ENCODE measurements at places on chromosomes 16 and 17. TPM values are rescaled to one million over a fixed set of nuclear protein-coding genes. Genes with fewer than 3 reads are reported as not detected.

- peak; percentile 35 for DNase-seq
Measured at GRCh38 chr16:23362460-23363317, 60.6 kb downstream of the SCNN1B start.

DNA sequence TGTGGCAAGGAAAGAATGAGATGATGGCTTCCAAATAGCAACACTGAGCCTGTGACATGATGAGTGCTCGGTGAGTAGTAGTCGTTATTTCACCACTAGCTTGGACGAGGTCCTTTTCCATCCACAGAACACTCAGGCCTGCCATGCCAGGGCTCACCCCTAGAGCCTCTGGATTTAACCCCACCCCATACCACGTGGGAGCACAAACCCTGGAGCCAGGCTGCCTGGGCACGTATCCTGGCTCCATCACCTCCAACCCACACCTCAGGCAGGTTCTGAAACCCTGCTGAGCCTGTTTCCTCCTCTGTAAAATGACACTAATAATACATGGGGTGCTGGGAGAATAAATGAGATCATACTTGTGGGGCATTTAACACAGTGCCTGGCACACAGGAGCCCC lies 192.4 kb downstream of the KATNIP start:
- no peak for DNase-seq

- peak; percentile 35 for DNase-seq
Measured at GRCh38 chr16:79508294-79508693, 92.2 kb downstream of the MAF start.

GRCh38 chr16:62738666-62739460 lies 702.6 kb upstream of the CDH8 start:
- DNase-seq: no peak

DNA sequence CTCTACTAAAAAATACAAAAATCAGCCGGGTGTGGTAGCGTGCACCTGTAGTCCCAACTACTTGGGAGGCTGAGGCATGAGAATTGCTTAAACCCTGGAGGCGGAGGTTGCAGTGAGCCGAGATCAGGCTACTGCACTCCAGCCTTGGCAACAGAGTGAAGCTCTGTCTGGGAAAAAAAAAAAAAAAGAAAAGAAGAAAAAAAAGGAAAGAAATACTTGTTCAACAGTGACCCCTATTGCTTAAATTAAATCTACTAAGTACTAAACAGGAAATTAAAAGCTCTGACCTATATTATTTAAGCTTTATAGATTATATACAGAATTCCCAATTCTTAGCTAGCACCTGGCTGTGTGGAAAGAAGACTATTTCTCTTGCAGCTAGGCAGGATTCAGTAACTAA lies 48.9 kb downstream of the FBXL20 start:
- no peak for DNase-seq

DNA sequence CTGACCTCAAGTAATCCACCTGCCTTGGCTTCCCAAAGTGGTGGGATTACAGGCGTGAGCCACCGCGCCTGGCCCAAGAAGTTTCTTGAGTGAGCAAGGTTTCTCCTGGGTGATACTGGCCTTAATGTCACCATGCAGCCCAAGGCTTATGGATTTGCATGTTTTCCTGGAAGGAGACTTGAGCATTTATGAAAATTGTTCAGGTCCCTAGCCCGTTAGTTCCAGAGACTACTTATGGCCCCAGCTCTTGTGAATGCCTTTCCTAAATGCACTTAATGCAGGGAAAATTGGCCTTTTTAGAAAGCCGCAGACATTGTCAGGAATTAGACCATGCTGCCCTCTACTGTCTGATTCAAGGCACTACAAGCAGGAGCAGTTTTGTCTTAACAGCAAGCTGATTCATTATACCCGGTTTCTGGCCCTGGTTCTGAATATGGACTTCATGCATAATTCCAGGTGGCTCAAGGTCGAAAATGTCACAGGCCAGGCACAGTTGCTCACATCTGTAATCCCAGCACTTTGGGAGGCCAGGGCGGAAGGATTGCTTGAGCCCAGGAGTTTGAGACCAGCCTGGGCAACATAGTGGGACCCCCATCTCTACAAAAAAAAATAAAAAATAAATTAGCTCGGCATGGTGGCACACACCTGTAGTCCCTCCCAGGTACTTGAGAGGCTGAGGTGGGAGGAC lies 91.3 kb downstream of the SNX29 start:
- peak; percentile 39 for DNase-seq

DNA sequence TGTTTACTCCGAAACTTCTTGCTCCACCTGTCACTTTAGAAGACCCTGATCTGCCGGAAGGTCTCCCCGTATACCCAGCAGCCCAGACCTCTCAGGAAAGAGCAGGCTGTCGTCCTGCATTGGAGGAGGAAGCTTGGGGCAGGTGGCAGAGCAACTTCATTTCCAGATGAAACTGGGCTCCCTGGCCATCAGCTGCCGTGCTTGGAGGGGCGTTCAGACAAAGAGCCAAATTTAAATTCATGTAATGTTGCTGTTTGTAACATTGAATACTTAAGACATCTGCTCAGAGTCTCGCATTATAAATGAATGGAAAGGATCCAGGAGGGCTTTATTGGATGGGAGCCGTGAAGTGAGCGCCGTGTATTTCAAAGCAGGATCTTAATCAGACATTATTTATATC lies 628.5 kb downstream of the MAF start:
- DNase-seq: no peak

GRCh38 chr17:29640981-29641642 lies 18.4 kb upstream of the CORO6 start:
- no peak for DNase-seq

DNA sequence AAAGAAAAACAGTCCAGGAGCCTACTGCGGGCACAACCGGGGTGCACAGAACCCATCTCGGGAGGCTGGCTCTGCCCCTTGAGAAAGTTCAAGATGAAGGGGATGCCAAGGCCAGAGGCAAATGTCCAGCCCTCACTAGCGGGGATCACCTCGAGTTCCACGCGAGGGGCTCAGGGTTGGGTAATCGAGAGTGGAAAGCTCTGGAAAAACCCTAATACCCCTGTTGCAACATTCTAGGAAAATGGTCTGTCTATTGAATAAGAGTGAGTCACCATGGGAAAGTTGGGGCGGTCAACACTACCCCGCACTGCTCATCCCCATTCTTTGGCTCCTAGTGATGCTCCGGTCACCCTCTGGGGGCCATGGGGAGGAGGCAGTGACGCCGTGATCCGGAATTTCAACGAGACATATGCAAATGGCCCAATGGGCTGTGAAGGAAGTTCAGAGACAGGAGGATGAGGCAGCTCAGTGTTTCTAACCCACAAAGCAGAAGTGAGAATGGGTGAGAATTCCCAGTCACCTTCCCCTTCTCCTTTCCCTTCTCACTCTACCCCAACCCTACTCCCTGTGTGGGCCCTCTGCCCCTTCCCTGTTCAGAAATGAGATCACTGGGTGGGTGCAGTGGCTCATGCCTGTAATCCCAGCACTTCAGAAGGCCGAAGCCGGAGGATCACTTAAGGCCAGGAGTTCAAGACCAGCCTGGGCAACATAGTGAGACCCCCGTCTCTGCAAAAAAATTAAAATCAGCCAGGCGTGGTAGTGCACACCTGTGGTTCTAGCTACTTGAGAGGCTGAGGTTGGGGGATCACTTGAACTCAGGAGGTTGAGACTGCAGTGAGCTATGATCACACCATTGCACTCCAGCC lies 22.4 kb downstream of the SOCS3 start:
- no peak for DNase-seq

DNA sequence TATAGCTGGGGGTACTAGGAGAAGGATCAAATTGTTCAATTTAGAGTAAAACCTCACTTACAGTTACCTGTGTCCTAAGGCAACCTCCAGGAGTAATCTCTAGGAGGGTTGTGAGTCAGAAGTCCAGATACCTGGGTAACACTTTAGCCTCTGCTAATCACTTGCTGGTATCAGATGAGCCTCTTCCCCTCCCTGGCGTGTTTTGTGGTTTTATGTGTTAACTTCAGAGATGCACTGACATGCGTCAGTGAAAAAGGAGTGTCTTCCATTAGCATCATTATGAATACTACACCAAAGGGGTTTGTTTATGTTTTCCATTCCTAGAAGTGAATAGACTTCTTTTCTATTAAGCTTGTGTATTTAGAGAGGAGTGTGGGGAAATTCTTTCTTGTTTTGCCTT lies 208.2 kb downstream of the FTO start:
- no peak for DNase-seq

DNA sequence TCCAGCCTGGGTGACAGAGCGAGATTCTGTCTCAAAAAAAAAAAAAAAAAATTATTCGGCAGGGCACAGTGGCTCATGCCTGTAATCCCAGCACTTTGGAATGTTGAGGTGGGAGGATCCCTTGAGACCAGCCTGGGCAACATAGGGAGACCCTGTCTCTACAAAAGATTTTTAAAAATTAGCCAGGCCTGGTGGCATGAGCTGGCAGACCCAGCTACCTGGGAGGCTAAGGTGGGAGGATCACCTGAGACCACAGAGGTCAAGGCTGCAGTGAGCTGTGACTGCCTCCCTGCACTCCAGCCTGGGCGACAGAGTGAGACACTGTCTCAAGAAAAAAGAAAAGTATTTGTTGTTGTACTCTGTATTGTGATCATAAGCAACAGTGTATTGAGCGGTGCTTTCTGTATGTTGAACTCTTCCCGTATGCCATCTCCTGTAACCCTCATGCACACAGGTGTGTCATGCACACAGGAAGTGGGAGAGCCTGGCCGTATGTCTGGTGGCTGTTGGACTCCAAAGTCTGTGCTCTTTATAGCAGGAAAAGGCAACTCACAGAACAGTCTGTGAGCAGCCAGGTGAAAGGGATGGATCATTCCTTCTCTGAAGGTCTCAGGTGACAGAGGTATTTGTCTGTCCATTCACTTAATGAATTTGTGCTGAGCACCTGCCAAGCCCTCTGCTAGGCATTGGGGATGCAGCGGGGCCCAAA lies 17.1 kb downstream of the CDH1 start:
- DNase-seq: no peak

DNA sequence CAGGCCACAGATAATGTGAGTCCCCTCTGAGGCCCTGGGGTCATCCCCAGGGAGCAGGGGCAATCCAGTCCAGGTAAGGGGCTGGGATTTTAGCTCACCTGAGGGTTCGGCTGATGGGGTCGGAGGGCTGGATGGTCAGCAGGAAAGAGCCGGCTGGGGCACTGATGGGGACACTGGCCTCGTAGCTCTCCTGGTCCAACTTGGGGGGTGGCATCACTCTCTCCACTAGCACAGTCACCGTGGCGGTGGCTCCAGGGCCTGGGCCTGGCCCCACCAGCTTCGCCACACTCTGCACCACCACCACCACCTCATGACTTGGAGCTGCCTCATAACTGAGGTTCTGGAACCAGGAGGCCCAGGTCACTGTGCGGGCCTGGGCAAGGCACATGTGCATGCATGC lies 6.9 kb downstream of the CDH16 start:
- DNase-seq: no peak

GRCh38 chr17:43759836-43760235 lies 1.2 kb upstream of the SOST start:
- DNase-seq: no peak

GRCh38 chr16:11994143-11995119 lies 17.9 kb downstream of the SNX29 start:
- peak; percentile 43 for DNase-seq

DNA sequence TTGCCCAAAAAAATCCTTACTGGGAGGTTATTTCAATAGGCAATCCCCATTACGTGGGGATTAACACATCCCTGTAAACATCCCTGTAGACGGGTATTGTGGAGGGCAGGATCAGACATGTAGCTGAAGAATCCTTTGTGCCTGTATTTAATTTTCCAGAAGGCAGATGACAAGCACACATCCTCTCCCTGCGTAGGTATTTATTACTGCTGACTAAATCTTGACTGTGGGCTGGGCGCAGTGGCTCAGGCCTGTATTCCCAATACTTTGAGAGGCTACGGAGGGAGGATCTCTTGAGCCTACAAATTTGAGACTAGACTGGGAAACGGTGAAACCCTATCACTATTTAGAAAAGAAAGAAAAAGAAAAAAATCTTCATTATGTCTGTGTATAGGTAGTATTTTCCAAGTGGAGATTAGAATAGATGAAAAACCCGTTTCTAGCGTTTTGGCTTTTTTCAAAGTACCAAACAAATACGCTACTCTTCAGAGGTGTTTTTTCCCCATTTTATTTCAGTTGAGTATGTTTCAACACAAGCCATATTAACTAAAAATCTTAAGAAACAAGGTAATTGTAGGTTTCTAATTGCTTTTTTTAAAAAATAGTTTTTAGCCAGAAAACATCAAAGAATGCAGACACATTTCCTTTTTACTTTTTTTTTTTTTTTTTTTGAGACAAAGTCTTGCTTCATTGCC lies 1.5 kb upstream of the MARF1 start:
- DNase-seq: no peak

- DNase-seq: peak; percentile 65
Measured at GRCh38 chr17:57861000-57861789, 11.4 kb upstream of the MRPS23 start.

DNA sequence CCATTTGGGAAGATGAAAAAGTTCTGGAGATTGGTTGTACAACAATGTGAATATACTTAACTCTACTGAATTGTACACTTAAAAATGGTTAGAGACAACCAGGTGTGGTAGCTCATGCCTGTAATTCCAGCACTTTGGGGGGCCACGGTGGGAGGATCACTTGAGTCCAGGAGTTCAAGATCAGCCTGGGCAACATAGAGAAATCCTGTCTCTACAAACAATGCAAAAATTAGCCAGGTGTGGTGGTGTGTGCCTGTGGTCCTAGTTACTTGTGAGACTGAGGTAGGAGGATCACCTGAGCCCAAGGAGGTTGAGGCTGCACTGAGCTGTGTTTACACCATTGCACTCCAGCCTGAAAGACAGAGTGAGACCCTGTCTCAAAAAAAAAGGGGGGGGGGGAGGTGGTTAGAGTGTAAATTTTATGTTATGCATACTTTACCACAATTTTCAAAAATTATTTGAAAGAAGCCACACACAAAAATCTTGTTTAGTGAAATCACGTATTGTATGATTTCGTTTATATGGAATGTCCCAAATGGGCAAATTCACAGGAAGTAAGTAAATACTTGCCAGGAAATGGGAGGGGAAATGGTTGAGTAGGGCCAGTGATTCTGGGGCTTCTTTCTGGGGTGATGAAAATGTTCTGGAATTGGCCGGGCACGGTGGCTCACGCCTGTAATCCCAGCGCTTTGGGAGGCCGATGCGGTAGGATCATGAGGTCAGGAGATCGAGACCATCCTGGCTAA lies 37.1 kb upstream of the AMZ2 start:
- DNase-seq: no peak

KRTAP4-1 gene
- not detected for total RNA-seq

MMD gene
- total RNA-seq: 17.0 TPM

CAPNS2 gene
- total RNA-seq: not detected

STAT5B gene
- total RNA-seq: 33.4 TPM

NPIPB2 gene
- total RNA-seq: 2.5 TPM

TNFSF13 gene
- total RNA-seq: 8.5 TPM

SOX8 gene
- total RNA-seq: 0.47 TPM

HBA1 gene
- total RNA-seq: 48.9 TPM
